CD4-positive, alpha-beta T cell treated with Interferon gamma for 1 hour (primary cell): ENCODE measurements at places on chromosomes 4 and X.

DNA sequence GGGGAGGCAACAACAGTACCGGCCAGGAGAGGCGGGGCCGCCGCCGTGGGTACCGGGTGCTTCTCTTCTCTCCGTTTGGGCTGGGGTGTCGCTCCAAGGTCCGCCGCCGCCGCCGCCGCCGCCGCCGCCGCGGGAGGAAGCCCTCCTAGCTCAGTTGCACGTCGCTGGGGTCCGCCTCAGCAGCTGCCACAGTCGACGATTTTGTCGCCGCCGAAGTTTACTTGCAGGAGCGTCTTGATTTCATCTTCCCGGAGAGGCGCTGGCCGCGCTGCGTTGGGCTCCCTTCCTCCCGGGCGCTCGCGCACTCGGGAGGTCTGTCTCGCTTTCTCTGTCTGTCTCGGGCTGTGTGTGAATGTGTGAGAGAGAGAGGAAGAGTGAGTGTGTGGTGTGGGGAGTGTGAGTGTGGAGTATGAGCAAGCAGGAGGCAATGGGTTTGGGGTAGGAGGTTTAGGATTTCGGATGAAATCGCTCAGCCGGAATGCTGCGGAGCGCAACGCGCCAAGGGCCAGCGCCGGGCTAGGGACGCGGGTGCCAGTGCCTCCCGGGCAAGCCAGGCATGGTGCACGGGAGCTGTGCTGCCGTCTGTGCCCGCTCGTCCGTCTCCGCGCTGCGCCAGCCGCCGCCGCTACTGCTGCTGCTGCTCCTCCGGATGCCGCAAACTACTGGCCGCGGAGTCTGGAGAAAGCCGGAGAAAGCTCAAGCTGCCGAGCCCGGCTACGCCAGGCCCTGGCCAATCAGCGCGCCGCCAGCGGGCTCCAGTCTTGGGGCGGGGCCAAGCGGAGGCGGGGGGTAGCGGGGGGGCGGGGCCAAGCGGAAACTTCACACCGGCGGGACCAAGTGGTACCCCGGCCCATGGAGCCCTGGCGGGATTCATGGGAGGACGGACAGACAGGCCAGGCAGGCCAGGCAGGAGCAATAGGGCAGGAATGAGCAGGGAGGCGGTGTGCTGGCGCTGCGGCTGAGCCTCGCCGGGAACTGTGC lies at the start of gene PCDH19:
Gene PCDH19 (minus strand): TSS at position 664 of the 981 bp plus-strand sequence. CDS start 1,676 bp downstream, outside the sequence.
- DNase-seq = no peak

DNA sequence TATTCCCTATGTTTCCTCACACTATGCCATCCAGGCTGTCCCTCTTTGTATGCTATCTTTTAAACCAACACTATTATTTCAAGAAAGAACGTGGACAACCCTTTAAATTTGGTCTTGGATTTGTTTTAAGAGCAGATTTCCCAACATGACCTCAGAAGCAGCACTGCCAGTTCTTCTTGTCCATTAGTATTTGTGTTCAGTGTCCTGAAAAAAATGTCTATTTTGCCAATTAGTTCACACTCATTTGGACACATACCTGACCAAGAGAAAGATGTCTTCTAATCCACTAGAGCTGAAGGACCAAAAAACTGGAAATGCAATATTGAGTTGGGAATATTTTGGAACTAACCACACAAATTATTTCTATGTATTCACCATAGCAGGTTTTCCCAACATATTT lies 223.2 kb upstream of the CNKSR2 start:
- DNase-seq = no peak

DNA sequence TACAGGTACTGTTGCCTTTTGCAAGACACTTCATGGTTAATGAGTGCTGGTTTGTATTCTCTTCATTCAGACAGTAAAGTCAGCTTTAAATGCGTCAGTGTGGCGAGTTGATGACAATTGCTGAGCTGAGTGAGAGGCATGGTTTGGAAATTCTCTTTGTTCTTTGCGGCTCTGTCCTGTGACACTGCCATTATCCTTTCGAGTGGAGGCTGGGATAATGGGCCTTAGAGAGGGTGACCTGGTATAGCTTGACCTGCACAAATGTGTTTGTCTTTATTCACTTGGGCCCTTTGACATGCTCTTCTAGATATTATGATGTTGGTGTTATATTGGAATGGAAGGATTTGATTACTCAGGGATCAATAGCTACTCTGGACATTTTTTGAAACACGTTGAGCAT lies 208.5 kb upstream of the FAT1 start:
- DNase-seq = no peak

- peak; percentile 8 for DNase-seq
Measured at GRCh38 chrX:49041744-49042580, 1.2 kb downstream of the TFE3 start.

DNA sequence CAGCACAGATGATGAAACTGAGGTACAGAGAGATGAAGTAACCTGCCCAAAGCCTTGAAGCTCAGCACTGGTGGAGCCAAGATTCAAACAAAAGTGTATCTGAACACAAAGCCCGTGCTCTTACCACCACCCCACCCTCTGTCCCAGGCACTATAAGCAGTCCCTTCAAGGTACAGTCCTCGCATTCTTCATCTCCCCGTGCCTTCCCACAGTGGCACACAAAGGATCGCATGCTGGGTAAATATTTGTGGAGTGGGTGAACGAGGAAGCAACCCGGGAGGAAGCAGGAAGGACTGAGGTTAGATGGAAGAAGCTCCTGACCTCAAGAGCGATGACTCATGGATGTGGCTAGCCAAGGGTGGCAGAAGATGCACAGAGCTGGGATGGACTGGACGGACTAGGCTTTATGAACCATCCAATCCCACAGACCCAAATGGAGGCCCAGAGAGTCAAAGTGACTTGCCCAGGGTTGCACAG lies 18.4 kb downstream of the IQSEC2 start:
- DNase-seq = peak; percentile 34

- DNase-seq = no peak
Measured at GRCh38 chr4:75723163-75724065, 963 bp upstream of the USO1 start.

GRCh38 chrX:98289726-98290125 lies 1406.0 kb downstream of the RPA4 start:
- DNase-seq = no peak

DNA sequence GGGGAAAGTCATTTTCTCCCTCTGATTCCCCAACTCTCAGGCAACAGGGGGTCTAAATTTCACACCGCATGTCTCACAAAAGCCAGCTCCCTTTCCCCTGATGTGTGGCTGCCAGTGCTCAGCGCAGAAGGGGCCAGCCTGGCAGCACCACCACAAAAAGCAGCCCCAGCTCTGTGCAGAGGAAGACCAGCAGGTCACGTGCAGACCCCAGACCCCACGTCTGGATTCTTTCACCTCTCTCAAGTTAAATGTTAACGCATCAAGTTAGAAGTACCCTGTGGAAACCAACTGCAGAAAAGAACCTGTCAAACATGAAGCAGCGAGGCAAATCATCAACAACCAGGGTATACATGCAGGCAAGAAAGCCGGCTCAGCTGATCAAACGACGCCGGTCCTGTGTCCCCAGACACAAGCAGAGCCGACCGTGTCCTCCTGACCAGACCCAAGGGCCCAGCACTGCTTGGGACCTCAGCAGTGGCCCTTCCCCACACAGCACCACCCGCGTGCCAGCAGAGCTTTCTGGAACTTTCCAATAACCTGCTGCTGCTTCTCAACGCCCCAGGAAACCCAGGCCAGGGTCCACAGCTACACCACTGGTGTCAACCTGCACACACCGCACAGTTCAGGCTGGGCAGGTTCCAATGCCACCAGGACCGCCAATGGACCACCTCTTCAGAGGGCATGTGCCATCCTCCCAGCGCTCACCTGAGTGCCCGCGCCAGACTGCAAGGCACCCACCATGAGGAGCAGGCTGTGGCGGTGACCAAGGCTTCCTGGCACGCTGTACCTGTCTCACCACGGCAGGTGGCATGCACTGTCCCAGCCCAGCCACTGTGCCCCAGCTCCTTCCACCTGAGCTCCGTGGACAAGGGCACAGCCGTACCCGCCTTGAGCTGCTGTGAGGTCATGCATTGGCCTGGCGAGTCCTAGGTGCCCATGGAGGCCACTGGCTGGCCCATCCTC lies 4.0 kb downstream of the LRPAP1 start:
- DNase-seq = no peak

DNA sequence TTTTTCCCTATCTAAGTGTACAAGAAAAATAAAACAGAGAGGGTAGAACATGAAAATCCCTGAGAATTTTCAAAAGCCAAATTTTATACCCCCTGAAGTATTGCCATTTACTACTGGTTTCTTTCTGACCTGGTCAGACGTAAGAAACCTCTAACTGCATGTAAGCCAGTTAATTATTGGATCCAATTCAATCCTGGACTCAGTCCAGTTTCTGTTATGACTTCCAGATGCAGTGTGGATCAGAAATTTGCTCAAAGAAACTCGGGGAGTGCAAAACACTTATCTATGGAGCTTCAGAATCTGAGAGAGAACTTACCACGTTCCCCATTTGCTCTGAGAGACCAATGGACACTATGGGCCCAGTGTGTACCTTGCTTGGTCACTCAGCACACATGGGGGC lies 383.5 kb downstream of the KLHL4 start:
- DNase-seq = no peak

DNA sequence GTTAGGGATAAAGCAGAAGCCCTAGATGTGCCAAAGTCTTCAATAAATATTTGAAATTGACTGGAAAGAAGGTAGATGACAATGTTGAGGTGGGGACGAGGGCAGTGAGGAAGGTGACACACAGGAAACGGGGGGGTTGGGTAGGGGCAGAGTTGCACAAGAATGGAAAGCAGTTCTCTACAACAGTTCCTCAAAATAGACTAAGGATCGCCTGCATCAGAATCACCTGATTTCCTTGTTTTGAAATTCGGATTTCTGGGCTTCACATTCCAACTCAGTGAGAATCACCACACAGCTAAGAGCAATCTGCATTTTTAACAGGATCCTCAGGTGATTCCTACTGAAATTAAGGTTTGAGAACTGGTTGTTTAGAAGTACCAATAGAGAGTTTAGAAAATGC lies 70.6 kb downstream of the ARFIP1 start:
- DNase-seq = peak; percentile 69

- DNase-seq = no peak
Measured at GRCh38 chrX:132837126-132837525, 121.3 kb downstream of the HS6ST2 start.

DNA sequence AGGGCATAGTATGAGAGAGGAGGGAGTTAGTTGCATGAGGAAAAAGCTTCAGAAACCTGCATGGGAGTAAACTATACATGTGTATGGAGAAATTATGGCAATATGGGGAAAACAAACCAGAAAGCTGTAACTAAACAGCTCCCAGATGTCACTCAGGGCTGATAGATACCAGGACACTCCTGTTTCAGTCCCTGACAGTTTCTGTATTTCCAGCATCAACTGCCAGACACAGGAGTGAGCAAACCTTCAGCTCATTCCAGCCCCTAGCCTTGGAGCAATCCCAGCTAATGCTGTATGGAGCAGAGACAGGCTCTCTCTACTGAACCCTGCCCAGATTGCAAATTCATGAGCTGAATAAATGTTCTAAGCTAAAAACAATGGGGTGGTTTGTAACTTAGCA lies 382.9 kb upstream of the MAGEB18 start:
- DNase-seq = no peak

GRCh38 chr4:52657618-52658501 lies 1.2 kb downstream of the USP46 start:
- DNase-seq = no peak

GRCh38 chr4:159856451-159856850 lies 753.6 kb downstream of the RAPGEF2 start:
- DNase-seq = no peak

DNA sequence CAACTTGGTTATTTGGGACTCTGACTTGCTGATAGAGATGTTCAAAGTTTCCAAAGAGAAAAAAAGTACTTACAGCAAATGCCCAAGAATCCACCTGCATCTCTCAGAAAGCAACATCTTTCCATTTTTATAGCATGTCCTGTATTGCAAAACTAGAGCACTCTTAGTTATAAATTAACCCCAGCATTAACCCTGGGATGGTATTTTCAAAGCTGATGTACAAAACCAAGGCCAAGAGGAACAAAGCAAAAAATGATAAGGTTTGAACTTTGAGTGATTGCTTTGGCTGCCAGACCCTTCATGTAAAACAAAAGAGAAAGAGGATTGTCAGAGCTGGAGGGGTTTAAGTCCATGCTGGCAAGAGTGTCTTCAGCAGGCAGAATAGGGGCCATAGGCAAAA lies at the start of gene SERPINA7:
Gene SERPINA7 (minus strand): TSS at position 103 of the 400 bp plus-strand sequence. CDS start 1,669 bp downstream, outside the sequence.
- DNase-seq = no peak

DNA sequence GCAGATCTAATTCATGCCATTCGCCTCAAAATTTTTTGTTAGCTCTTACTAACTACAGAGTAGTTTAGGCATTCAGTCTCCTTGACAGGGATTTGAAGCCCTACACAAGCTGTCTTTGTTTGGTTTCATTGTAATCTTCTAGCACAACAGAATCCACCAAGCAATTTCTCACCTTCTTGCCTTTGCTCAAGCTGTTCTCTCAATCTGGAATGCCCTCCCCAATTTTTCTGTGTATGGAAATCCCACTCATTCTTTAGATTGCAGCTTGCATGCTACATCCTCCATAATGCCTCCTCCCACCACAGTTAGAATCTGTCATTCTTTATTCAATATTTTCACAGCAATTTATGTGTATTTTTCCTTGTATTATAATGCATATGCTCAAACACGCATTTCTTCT lies 63.7 kb downstream of the C4orf51 start:
- no peak for DNase-seq

- no peak for DNase-seq
Measured at GRCh38 chr4:80171251-80171650, 26.1 kb upstream of the PRDM8 start.

GRCh38 chr4:7415927-7416686 lies 18.6 kb downstream of the PSAPL1 start:
- DNase-seq = no peak

- no peak for DNase-seq
Measured at GRCh38 chr4:616911-617643, 8.3 kb upstream of the PDE6B start.

DNA sequence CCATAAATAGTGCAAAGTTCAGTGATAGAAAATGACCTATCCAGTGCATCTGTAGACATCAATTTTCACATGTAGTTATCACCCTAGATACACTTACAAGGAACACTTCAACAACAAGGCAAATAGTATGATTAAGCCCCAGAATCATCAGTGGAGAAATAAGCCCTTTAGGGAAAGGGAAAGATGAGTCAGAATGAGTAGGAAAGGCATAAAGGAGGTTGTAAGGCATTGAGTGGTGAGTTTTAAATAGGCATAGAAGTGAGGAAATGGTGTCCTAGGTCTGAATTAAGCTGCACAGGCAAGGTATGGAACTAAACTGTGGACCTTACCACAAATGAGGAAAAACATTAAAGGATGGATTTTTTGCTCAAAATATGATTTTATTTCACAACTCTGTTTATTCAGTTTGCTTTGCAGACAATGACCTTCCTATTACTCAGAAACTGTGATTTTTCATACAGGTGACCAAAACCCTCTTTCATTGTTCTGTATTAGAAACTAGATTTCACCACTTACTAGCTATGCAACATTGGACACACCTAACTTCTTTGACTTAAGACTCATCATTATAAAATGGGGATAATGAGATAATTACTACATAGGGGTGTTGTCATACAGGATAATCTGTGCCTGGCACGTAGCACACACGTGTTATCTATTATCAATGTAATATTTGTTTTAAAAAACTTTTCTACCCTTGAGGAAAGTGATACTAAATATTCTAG lies 57.0 kb upstream of the MAP9 start:
- no peak for DNase-seq
